ENCODE measurements at places on chromosomes 5 and 9. TPM values are rescaled to one million over a fixed set of nuclear protein-coding genes. Genes with fewer than 3 reads are reported as not detected.

- DNase-seq: no peak
Measured at GRCh38 chr5:114581136-114581535, 219.3 kb downstream of the KCNN2 start.

DNA sequence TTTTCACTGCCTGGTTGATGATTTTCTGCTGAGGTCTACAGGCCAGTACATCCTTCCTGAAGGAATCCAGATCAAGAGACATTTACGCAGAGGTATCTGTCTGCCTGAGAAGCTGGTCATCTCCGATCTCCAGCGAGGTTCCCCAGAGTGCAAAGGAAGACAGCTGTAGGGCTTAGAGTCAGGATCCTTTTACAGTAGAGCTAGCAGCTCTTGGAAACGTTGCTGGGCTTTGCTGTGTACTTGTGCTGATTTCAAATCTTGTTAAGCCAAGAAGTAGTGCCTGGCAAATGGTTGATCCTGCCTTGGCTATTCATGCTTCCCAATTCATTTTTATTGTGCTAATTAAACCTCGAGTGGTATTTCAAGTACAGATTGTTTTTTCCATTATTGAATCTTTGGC is 48.9 kb downstream of the NTRK2 start:
- DNase-seq: no peak

GRCh38 chr5:155926766-155927165 is 400.2 kb upstream of the SGCD start:
- no peak for DNase-seq

Gene MEIKIN
- total RNA-seq: 1.5 TPM

GRCh38 chr5:146645342-146645741 is 129.4 kb upstream of the GPR151 start:
- no peak for DNase-seq

Gene SLC9A3
- 0.99 TPM for total RNA-seq

DNA sequence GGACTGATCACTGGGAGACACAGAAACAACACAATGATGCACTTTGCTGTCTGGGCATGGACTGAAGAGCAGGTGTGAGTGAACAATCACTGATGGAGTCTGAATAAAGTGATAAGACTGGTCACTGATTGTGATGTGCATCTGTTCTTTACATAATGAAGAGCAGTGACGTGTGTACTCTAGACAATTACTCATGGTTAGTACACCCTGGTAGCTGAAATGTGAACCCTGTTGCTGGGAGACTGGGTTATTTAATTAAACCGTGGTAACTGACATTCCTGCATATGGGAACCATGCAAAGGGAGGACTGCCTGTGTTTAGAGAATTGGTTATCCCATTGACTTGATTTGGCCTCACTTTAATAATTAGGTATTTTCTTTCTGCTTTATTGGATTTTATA is 202.9 kb downstream of the NR2F1-AS1 start:
- DNase-seq: no peak

Gene PCDHB16
- 3.1 TPM for total RNA-seq

GRCh38 chr5:136015966-136016650 is 12.7 kb upstream of the TGFBI start:
- DNase-seq: no peak

Gene GABRA6
- not detected for total RNA-seq

DNA sequence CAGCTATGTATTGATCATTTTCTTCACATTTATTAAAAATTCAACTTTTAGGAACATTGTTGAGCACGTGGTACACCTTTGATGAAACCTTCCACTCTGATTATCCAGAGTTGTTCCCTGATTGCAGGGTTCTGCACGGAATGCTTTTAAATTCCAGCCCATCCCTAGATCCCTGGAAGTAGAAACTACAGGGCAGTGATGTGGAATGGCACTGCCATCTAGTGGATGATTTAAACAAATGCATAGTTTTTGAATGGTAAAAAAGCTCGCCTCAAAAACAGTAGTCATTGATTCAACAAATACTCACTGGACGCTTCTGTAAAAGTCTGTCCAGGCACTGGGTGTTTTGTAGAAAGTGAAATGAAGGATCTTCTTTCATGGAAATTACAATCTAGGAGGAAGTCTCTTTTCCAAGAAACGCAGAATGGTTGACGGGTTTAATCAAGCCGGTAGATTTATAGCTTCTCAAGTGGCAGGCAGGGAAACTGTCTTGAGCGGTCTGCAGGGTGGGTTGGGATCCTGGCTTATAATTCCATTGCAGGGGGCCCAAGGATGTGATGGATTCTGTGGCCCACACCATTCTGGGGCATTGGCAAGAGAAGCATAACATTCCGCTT is 118.4 kb downstream of the ARHGAP26 start:
- DNase-seq: peak; percentile 60

Gene CCL27
- total RNA-seq: not detected

Gene JADE2
- total RNA-seq: 36.8 TPM

DNA sequence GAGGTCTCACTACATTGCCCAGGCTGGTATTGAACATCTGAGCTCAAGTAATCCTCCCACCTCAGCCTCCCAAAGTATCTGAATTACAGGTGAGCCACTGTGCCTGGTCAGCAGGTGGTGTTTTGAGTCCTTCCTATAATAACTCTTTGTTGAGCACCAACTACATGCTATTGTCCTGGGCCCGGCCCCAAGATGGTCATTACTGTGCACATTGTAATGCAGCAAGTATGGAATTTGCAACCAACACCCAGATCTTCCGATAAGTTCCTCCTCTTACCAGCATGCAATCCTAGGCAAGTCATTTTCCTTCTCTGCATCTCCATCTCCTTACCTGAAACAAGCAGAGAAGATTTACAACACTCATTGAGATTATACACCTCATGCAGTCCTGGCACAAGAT is 510.3 kb upstream of the KLF4 start:
- DNase-seq: no peak

GRCh38 chr9:6441269-6441668 is 28.3 kb downstream of the UHRF2 start:
- no peak for DNase-seq

- no peak for DNase-seq
Measured at GRCh38 chr5:168790002-168790635, 211.0 kb upstream of the PANK3 start.

GRCh38 chr9:89662718-89663613 is 58.2 kb downstream of the GADD45G start:
- no peak for DNase-seq

Gene DIPK1B
- total RNA-seq: 12.7 TPM

Gene LRRC14B
- total RNA-seq: not detected

DNA sequence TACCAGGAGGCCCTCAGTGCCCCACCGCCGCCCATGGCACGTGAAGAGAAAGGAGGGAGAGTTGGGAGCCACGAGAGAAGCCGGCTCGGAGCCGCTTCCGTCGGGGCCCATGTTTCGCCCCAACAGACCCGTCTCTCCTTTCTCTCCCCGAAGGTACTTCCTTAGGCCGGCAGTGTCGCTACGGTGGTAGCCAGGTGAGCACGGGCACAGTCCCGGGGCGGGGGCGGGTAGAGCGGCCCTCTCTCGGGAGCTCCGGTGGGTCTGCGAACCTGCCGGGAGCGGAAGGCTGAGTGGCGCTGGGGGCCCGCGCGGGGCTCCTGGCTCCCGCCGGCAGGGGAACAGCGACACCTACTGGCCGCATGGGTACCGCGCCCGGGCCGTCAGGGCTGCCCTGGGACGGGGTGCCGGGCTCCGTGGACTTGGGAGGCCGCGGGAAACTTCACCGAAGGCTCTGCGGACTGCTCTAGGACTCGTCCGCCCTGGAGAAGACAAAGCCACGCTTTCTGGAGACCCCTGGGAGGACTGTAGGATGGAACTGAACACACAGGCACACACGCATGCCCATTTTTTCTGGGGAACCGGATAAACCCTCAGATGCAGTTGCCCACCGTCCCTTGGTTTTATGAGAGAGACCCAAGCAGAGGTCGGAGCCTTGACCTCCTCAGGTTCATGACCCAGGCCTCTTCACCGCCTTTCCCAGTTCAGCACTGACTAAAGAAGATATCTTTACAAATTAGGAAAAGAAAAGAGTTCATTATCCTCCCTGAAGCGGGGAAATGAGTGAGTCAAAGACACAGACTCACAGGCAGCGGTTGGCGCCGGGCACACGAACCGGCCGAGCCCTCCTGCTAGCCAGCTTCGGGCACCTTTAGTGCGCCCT is 202.5 kb downstream of the MEF2C start:
- peak; percentile 69 for DNase-seq

- DNase-seq: no peak
Measured at GRCh38 chr9:6969805-6970204, 212.0 kb downstream of the KDM4C start.

GRCh38 chr5:115656404-115656803 is 30.6 kb upstream of the TMED7 start:
- no peak for DNase-seq

DNA sequence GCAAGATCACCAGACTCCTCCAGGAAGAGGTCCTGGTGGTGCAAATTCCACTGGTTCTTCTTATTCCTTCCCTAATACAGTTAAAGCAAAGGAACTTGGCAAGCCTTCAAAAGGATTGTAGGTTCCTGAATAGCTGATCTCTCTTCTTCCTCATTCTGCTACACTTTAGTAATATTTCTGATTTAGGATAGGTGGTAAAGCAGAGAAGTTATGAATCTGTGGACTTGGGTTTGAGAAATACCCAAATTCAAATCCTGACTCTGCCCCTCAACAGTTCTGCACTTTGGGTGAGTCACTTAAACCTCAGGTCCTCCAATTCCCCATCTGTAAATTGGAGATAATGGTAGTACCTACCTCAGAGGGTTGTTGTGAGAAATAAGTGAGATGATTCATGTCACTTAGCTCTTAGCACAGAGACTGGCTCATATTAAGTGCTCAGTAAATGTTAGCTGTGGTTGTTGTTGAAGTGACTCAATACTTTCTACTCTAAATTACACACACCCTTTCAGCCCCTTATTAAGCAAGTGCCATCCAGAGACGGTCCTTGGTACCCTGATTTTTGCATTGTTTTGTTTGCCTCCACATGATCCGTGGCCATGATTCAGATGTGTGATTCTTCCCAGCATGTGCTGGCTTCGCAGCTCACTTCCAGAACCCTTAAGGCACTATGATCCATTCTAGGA is 5.2 kb downstream of the SH3RF2 start:
- DNase-seq: no peak

Data from left lung (tissue), 14 donors.